ENCODE measurements at places on chromosomes 11 and 22. TPM values are rescaled to one million over a fixed set of nuclear protein-coding genes. Genes with fewer than 3 reads are reported as not detected.
A peak's percentile ranks its signal among the peaks of the same experiment; 100 is the strongest.

DNA sequence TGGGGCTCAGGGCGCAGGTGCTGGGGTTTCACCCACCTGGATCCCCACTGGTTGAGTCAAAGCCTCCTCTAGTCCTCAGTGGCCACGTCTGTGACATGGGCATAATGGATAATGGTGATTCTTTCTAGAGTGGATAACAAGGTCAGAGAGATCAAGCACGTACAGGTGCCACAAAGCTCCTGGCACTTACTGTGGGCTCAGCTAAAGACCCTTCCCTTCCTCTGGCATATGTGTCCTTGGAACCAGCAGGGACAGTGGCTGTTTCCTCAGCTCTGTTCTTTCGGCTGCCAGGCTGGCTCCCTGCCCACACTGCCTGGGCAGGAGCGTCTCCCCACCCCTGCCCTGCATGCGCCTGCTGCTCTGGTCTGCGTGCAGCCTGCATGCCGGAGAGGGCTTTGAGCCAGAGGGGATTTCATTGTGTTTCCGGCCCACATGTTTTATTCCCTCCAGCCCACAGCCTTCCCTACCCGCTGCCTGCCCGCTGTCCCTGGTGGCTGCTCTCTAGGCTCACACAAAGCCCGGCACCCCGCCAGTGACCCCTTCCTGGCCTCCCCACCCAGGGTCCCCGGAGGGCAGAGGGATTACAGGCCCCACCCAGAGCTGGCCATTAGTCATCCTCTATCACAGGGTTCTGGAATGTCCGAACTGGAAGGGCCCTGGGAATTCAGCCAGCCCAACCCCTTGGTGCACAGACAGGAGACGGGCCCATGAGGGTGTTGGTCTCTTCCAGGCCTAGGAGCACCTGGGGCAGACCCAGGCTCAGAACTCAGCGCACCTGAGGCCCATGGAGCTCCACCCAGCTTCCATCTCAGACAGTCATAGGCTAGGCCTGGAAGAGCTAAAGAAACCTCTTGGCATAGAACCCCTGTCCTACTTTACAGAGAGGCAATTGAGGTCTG is 55.3 kb upstream of the GCAT start:
- DNase-seq, result peak; percentile 97

- no peak for DNase-seq
Observed at GRCh38 chr11:93082900-93083299, 113.4 kb downstream of the MTNR1B start.

- DNase-seq, result peak; percentile 96
Observed at GRCh38 chr11:122781378-122782195, 56.7 kb upstream of the CRTAM start.

DNA sequence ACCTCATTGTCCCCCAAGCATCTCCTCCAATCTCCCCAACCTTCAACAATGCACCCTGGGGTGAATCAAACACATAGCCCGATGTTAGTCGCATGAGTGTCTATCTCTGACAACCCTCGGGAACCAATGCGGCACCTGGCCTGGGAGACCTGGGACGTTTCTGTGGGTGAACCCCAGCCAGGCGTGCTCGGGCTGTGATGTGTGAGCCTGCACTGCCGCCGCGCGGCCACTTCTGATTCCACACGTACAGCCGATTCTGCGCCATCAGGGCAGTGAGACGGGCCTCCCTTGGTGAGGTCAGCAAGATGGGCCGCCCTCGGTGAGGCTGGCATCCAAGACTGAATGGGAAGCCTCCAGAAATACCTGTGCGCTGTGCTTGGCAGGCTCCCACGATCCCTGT is 5.2 kb upstream of the H19 start:
- DNase-seq, result no peak

HORMAD2 gene
- total RNA-seq, result not detected
